Fibroblast of skin of left biceps (primary cell): ENCODE measurements at places on chromosomes 1 and 21.

- DNase-seq: no peak
These were observed 74.3 kb upstream of the RAB4A start for GRCh38 chr1:229196404-229197264.

DNA sequence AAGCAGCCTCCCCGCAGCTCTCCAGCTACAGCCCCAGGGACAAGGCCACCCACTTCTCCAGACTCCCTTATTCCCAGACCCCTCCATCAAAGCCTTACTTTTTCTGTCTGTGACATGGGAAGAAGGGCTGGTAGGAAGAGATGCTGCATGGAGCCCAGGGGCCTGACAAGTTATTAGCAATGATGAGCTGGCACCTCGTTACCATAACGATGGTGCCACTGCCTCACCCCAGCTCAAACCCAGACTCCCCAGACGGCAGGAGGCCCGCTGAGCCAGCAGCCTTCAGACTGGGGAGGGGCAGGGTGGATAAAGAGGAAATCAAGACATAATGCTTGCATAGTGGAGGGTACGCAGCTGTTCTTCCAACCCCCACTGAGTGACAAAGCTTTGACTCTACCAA lies 3.3 kb downstream of the DLGAP3 start:
- DNase-seq: no peak

DNA sequence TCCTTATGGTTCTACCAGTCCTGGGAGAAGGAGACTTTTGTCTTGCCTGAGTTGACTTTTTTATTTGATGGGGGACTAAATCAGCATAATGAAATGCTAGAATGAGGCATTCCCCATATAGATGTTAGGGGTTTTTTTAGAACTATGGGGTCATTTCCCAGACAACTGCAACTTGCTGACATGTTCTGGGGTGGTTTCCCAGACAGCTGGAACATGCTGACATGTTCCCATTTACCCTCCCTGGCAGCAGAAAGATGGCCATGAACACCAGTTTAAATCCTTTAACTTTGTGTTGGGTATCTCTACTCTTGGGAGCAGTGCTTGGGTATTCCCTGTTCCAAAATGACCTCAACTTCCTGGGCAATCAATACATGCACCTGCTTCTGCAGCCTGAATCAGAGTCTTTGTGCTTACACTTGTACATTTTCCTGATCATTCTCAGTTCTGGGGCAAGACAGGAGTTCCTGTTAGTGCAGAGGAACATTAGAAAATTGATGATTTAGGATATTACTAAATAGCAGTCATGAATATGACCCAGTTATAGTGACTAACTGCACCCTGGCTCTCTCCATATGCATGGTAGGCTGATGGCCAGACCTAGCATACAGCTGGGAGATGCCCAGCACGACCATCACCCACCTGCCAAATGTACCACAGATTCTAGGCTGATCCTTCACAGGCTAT lies 75.4 kb upstream of the CD5L start:
- DNase-seq: no peak

DNA sequence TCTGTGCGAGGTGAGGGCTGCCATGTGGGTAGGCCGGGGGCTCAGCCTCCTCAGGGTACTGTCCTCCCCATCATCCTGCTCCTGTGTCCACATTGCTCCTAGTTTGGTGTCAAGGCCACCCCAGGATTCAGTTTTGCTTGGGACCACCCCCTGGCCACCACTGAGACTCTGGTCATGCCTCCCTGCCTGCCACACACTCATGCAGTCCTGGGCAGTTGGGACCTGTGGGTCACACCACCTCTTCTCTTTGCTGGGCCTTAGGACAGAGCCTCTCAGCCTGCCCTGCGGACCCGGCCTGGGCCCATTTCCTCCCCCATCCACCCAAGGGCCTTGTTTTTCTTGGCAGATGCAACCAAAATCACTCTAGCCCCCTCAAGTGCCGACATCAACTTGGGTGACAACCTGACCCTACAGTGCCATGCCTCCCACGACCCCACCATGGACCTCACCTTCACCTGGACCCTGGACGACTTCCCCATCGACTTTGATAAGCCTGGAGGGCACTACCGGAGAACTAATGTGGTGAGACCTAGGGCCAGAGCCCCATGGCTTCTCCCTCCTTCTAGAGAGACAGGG lies 19.4 kb downstream of the TMEM81 start:
- no peak for DNase-seq

- DNase-seq: no peak
These were observed 22.9 kb upstream of the CLSTN1 start for GRCh38 chr1:9846611-9847171.

DNA sequence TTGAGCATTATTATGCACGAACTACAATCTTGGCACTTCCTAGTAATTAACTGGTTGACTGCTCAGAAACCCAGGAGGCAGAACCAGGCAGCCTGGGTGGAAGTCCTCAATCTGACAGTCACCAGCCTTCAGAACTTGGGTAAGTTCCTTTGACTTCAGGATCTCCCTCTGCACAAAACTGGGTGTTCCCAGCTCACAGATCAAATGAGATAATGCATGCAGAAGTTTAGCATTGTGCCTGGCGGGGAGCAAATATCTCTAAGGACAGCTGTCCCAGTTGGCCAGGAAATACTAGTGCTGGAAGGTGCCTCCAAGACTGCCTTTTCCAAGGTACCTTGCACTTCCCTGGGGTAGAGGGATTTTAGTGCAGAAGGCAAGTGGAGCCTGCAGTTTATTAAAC lies 294.8 kb downstream of the PCP4 start:
- no peak for DNase-seq

DNA sequence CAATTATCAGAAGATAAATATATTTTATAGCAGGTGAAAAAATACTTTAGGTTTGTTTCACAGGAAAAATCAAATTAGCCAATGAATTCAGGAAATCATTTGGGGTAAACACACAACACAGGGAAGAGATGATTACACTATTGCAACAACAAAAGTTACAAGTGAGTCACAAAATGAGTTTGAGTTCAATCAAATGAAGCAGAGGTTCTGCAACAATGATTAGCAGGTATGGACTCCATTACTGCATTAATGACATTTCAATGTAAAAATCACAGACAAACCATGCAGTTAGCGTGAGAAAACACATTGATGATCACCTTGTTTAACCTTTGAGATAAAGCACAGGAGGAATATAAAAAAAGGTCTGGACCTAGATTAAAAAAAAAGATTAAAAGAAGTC lies 9.7 kb downstream of the ADGRL4 start:
- no peak for DNase-seq

DNA sequence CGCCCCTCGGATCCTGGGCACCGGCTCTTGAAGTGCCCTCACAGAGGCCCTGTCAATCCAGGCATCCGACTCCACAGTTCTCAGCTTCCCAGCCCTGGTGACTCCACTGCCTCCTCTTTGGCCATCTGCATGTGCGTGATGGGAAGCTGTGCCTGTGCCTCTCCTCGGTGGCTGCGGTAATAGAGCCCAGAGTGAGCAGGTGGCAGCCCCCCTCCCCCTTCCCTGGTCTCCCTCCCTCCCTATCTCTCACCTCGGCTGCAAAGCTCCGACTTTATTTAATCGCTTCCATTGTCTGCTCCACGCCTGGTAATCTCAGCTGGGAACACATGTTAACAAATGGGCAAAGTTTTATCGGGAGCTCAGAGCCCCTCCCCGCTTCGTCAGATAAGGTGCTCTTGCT lies 91.9 kb downstream of the IGSF21 start:
- no peak for DNase-seq

- DNase-seq: no peak
These were observed 108.1 kb downstream of the C1orf21 start for GRCh38 chr1:184494929-184495328.

- DNase-seq: no peak
These were observed 54.6 kb upstream of the SYT14 start for GRCh38 chr1:209883341-209883971.

- no peak for DNase-seq
These were observed 20.0 kb downstream of the DNAJC16 start for GRCh38 chr1:15546641-15547040.

DNA sequence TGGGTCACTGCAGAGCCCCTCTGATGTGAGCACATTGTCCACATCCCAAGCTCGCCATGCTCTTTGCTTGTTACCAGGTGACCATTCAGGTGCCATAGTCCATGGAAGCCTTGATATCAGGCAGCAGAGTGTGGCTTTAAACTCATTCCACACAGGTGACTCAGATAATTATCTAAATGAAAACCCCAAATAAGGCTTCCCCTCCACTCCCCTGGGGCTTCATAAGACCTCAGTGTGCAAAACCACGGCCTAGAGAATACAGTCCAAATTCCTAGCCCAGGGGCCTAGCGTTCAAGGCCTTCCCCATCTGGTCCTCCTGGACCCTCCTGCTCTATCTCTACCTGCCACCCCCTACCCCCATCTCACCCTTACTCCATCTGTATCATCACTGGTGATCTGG lies 97.1 kb downstream of the ARHGEF10L start:
- DNase-seq: peak; percentile 49

DNA sequence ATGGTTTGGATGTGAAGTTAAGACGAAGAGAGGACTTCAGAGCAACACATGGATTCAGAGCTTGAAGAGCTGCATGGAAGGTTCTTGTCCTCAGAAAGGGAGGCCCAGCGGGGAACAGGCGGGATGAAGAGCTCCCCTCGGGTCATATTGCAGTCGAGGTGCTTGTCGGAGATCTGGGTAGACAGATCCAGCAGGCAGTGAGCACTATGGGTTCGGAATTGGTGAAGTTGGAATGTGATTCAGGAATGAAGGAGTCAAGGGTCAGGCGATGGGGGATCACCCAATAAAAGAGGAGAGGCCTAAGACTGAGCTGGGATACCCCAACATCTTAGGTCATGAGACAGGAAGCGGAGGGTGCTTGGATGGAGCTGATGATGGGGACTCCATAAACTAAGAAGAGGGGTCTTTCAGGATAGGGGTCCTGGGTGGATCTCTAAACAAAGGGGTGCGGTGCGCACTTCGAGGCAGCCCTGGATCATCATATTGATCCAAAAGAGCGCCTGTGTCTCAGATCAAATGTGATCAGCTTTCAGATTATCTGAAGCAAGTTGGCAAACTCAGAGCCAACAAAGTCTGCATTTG lies 176.3 kb upstream of the VAMP3 start:
- DNase-seq: no peak

DNA sequence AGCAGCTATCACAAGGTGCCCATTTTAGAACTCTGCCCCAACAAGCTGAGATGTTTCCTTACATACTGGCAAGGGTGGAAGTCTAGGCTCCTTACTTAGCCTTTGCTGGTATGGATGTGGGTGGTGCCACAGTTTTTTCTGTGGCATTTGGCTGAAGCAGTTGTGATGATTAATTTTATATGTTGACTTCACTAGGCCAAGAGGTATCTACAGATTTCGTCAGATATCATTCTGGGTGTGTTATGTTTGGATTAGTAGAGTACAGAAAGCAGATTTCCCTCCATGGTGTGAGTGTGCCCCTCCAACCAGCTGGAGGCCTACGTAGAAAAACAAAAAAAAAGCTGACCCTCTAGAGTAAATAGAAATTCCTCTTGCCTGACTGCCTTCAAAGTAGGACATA lies 317.0 kb downstream of the BARHL2 start:
- DNase-seq: no peak

GRCh38 chr1:231130544-231130943 lies 31.3 kb upstream of the TRIM67 start:
- no peak for DNase-seq

- DNase-seq: no peak
These were observed 15.1 kb downstream of the RNF223 start for GRCh38 chr1:1058921-1059493.

- DNase-seq: no peak
These were observed 55.3 kb downstream of the RPS6KC1 start for GRCh38 chr1:213106298-213106697.

DNA sequence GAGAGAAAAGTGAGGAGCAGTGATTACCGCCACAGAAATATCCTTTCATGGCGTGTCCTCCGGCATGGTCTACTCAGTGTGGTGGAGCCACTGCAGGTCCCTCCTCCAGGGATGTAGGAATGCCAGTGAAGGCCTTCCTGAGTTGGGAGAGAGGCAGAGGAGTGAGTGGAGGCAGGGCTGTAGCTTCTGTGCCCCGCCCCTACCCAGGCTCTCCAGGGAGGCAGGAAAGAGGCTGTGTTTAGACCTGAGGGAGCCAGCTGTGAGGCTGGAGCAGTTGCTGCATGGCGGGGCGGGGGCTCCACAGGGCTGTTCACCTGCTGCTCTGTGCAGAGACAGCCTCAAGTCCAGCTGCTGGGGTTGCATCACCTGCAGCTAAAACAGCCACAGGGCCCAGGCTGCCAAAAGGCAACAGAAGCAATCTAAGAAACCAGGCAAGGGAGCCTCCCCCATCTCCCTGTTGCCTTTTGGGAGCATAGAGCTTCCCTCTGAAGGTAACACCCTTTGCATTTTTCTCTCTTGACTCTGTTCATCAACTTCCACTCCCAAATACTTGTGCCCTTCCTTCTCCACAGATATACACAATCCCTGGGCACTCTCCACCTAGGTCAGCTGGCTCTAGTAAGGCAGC lies 801 bp upstream of the ANXA9 start:
- DNase-seq: no peak

GRCh38 chr1:66757722-66758240 lies 5.5 kb downstream of the DYNLT5 start:
- DNase-seq: no peak

GRCh38 chr1:2203671-2204414 lies 9.3 kb upstream of the FAAP20 start:
- no peak for DNase-seq

DNA sequence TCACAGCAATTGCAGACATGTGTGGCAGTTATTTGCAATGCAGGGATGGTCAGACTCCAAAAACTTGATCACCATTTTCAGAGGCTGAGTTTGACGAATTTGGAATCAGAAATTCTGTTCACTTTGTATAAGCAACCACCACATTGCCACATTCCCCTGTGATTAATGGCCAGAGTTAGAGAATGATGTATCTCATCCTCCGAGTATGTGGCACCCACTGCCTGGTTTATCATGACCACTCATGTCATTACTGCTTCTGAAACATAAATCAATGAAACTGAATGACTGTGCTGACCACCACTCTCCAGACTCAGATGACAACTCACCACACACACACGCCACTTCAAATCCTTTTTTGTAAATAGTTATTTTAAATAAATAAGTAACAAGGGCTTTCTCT lies 66.6 kb upstream of the CACHD1 start:
- DNase-seq: peak; percentile 6
